Uterus (tissue), 4 donors: ENCODE measurements at places on chromosomes 16 and 17. TPM values are rescaled to one million over a fixed set of nuclear protein-coding genes. Genes with fewer than 3 reads are reported as not detected.
A peak's percentile ranks its signal among the peaks of the same experiment; 100 is the strongest.

DNA sequence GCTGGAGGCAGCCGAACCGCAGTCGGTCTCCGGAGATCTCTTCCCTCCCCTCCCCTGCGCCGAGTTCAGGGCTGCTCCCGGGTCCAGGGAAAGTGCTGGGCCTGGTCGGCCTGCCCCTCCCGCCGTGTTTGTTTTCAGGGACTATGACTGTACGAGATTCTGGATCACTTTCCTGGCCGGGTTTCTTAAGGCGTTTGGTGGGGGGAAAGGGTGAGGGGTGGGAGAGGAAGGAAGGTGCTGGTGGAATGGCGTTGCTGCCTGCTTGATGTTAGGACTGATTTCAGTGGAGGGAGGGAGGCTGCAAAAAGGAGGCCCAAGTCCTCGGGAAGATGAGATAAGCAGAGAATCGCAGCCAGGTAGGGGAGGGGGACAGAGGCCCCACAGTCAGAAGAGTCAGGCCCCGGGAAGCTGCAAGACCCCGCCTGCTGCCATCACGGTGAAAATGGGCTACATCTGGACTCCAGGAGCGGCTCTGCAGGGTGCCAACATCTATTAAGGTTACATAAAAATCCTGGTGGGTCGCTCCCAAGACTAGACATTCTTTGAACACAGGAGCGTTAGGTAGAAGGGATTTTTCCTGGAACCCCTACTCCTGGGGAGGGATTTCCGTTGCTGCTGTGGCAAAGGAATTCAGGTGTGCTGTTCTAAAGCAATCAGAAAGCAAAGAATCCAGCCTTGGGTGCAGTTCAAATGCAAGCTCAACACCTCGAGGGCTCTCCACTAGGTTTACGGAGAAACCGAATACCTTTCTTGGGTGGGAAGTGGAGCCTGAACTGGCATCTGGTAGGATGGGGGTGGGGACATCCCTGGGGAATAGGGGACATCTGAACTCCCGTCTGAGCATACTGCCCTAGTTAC lies 1.2 kb downstream of the ARHGAP44 start:
- no peaks in the 10 kb centered on the region for H3K27me3 ChIP-seq
- peak overlapping the region; percentile 67 for H3K27ac ChIP-seq
- DNase-seq = no peak
- peak overlapping the region; percentile 52 for H3K4me3 ChIP-seq
- no peaks in the 10 kb centered on the region for H3K36me3 ChIP-seq
- H3K4me1 ChIP-seq = no peaks in the 10 kb centered on the region

DNA sequence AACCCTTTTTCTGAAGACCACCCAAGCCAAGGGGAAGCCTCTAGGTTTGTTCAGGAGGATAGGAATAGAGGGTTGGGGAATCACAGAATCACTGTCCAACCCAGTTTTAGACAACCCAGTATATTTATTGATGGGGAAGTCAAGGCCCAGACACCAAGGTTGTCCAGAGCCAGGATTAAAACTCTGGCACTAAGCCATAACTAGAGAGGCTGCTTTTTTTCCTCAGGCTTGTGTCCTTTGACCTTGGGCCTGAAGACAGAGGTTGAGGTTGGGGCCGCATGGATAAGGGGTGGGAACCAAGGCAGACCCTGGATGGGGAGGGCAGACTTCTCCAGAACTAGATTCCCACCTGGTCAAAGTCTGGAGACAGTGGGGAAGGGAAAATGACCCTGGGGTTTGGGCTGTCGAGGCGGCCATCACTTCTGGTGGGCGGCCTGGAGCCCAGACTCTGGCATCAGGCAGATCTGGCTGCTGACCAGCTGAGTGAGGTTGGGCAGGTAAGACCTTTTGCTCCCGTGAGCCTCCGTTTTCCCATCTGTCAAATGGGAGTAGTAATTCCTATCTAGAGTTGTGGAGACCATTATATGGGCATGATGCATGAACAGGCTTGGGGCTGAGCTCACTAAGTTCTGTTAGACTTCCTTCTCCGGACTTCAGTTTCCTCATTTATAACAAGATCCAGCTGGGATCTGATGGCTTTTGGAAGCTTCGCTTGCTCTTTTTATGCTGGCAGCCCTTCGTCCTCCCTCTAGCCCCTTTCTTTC lies 17.9 kb downstream of the IGFBP4 start:
- no peaks in the 10 kb centered on the region for H3K36me3 ChIP-seq
- peak overlapping the region; percentile 70 for H3K27ac ChIP-seq
- H3K27me3 ChIP-seq = no peaks in the 10 kb centered on the region
- DNase-seq = peak; percentile 49

The SLC5A11 gene
- total RNA-seq = not detected

DNA sequence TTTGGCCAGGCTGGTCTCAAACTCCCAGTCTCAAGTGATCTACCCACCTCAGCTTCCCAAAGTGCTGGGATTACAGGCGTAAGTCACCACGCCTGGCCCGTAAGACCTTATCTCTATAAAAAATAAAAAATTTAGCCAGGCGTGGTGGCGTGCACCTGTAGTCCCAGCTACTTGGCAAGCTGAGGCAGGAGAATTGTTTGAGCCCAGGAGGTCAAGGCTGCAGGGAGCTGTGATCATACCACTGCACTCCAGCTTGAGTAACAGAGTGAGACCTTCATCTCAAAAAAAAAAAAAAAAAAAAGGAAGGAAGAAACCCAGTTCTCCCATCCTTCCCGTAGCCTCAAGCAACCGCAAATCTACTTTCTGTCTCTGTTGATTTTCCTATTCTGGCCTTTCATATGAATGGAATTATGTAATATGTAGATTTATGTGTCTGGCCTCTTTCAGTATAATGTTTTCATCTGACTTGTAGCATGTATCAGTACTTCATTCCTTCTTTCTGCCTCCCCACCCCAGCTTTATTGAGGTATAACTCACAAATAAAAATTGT lies 11.2 kb downstream of the CASC3 start:
- no peak overlapping the region for H3K4me3 ChIP-seq
- no peaks in the 10 kb centered on the region for H3K36me3 ChIP-seq
- H3K4me1 ChIP-seq = peaks cover 4% of the 10 kb centered on the region
- no peaks in the 10 kb centered on the region for H3K27me3 ChIP-seq
- H3K27ac ChIP-seq = no peak overlapping the region

GRCh38 chr17:65848751-65849150 lies 287.3 kb upstream of the AXIN2 start:
- H3K27ac ChIP-seq = no peak overlapping the region
- no peaks in the 10 kb centered on the region for H3K36me3 ChIP-seq
- H3K27me3 ChIP-seq = no peaks in the 10 kb centered on the region
- no peaks in the 10 kb centered on the region for H3K4me1 ChIP-seq
- H3K4me3 ChIP-seq = no peak overlapping the region
- DNase-seq = no peak

The DYNC1LI2 gene
- 181 TPM for total RNA-seq

DNA sequence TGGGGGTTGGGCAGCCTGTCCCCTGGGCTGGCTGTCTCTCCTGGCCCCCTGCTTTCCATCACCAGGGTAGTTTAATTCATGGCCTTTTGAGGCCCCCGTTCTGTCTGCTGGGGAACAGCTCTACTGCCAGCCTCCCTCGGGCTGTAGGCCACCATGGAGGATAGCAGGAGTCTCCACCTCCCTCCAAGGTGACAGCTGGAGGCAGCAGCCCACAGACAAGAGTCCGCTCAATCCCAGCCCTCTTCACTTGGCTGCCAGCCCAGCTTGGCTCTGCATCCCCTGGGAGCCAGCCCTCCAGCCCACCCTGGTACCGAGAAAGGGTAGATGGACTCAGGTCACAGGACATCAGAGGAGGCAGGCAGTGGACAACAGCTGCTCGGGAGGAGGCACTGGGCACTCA lies 194.6 kb upstream of the SDK2 start:
- H3K27me3 ChIP-seq = no peaks in the 10 kb centered on the region
- no peak overlapping the region for H3K27ac ChIP-seq
- no peak for DNase-seq
- no peak overlapping the region for H3K4me3 ChIP-seq
- no peaks in the 10 kb centered on the region for H3K36me3 ChIP-seq

- no peaks in the 10 kb centered on the region for H3K36me3 ChIP-seq
- no peak for DNase-seq
- no peaks in the 10 kb centered on the region for H3K27me3 ChIP-seq
Observed at GRCh38 chr17:6919158-6919557, 76.7 kb upstream of the ALOX12 start.

- H3K27ac ChIP-seq = no peak overlapping the region
- no peaks in the 10 kb centered on the region for H3K36me3 ChIP-seq
- peaks cover 43% of the 10 kb centered on the region for H3K4me1 ChIP-seq
- peak overlapping the region; percentile 48 for H3K4me3 ChIP-seq
- no peaks in the 10 kb centered on the region for H3K27me3 ChIP-seq
Observed at GRCh38 chr16:684961-685696, 995 bp upstream of the JMJD8 start.

The SOST gene
- total RNA-seq = not detected

DNA sequence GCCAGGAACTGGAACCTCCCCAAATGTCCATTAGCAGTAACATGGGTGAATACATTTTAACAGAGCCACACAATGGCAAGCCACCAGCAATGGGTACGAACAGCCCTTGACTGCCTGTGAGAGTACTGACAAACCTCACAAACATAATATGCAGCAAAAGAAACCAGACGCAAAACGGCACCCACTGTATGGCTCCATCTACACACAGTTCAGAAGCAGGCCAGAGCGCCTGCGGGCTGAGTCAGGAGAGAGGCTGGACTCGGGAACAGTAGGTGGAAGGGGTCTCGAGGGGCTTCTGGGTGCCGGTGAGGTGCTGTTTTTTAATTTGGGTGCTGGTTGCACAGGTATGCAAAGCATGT lies 77.4 kb upstream of the TOB1 start:
- no peak overlapping the region for H3K4me3 ChIP-seq
- DNase-seq = no peak
- H3K27me3 ChIP-seq = no peaks in the 10 kb centered on the region
- peaks cover 12% of the 10 kb centered on the region for H3K4me1 ChIP-seq
- H3K36me3 ChIP-seq = no peaks in the 10 kb centered on the region

The NFATC3 gene
- total RNA-seq = 29.0 TPM

DNA sequence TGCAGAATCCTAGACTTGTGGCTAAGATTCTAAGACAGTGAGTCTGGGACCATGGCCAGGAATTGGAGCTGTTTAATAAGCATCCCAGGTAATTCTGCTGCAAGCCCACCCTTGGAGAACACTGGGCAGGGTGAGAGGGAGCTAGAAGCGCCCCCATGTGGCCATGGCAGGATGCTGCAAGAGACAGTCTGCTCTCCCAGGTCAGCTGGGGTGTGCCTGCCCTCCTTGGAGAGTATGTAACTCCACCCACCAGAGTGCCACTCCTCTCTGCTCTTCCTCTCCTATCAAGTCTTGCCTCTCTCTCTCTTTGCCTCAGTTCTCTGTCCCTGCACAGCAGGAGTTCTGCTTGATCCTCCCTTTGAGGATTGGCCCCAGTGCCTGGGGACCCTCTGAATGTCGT lies 14.9 kb downstream of the RCVRN start:
- no peaks in the 10 kb centered on the region for H3K27me3 ChIP-seq
- no peak overlapping the region for H3K27ac ChIP-seq
- no peaks in the 10 kb centered on the region for H3K4me1 ChIP-seq
- no peaks in the 10 kb centered on the region for H3K36me3 ChIP-seq
- DNase-seq = no peak
- H3K4me3 ChIP-seq = no peak overlapping the region

The ARRB2 gene
- 36.6 TPM for total RNA-seq

DNA sequence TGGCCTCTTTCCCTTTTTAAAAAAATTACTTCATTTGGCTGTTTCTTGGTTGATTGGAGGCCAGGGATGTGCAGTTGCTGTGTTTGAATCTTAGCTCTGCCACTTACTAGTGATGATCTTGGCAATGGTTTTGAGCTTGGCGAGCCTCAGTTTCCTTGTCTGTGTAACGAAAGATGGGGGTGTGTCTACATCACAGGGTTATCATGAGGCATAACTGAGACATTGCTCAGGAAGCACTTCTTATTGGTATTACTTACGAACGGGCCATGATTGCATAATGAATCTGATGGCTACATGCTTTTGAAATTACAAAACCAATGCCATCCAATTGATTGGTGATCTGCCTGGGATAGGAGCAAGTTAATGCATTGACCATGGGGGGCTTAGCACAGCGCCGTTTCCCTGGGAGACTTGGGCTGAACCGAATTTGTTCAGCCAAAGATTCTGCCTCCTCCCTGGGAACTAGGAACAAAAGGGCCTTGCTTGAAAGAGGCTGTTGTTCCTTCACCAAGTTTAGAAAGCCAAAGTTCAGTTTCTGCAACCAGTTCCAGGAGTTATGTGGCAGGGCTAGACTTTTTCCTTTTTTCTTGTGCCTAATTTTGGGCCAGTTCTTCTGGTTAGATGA lies 21.9 kb downstream of the CMIP start:
- no peak for DNase-seq
- H3K4me3 ChIP-seq = no peak overlapping the region
- H3K27ac ChIP-seq = no peak overlapping the region
- no peaks in the 10 kb centered on the region for H3K36me3 ChIP-seq
- no peaks in the 10 kb centered on the region for H3K27me3 ChIP-seq

DNA sequence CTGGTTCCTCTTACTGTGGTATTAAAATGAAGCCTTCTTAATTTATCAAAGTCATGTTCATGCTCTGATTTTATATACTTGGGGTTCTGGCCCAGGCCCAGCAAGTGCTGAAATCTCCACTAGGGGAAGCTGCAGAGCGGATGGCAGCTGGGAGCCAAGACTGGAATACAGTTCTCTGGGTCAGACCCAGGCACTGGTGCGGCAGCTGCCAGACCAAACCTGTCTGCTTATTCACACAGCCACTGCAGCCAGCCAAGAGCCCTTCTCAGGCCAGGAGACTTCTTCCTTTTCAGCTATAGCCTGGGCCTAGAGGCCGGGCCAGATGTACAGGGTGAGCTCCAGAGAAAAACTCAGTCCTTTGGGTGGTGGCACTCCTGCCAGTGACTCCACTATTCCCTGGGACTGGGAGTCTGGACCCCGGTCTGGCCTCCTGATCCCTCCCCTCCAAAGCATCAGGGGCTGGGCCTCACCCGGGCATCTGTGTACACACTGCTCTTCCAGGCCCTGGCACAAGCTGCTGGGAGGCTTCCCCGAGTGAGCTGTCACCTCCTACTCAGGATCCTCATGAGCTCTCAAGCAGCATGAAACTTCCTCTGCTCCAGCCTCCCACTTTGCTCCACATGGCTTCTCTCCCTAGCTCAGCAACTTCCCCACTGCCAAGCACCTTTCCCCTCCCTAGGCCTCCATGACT lies 24.4 kb downstream of the ATP6V0D1 start:
- peak overlapping the region; percentile 77 for H3K27ac ChIP-seq
- peak; percentile 81 for DNase-seq
- peaks cover 46% of the 10 kb centered on the region for H3K4me1 ChIP-seq
- no peak overlapping the region for H3K4me3 ChIP-seq
- H3K36me3 ChIP-seq = no peaks in the 10 kb centered on the region
- H3K27me3 ChIP-seq = no peaks in the 10 kb centered on the region

The PTX4 gene
- total RNA-seq = not detected

The FBXW10B gene
- 0.41 TPM for total RNA-seq

DNA sequence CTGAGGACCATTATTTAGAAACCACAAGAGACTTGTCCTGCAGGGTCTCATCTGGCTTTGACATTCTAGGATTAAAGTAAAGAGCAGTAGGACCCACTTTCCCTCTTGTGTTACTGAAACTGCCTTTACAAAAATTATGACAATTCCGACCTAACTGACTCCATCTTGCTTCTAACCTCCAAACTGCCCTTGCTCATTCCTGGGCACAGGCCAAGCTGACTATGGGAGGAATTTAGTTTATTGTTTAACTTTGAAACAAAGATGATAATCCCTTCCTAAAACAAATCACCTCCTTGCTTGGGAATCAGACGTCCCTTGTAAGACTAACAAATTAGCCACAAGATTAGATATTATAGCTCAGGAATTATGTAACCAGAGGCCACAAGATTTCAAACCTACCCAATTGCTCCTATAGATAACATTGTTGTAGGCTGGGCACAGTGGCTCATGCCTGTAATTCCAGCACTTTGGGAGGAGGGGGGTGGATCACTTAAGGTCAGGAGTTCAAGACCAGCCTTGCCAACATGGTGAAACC lies 87.0 kb upstream of the FBXO47 start:
- no peak for DNase-seq
- no peak overlapping the region for H3K4me3 ChIP-seq
- no peaks in the 10 kb centered on the region for H3K4me1 ChIP-seq
- H3K27me3 ChIP-seq = no peaks in the 10 kb centered on the region
- no peaks in the 10 kb centered on the region for H3K36me3 ChIP-seq
- H3K27ac ChIP-seq = no peak overlapping the region
